ENCODE measurements at places on chromosomes 13 and 19. TPM values are rescaled to one million over a fixed set of nuclear protein-coding genes. Genes with fewer than 3 reads are reported as not detected.
A peak's percentile ranks its signal among the peaks of the same experiment; 100 is the strongest.

GRCh38 chr13:46554951-46555350 is 2.0 kb downstream of the LRCH1 start:
- H3K27ac ChIP-seq = peak overlapping the region; percentile 80
- peak overlapping the region; percentile 91 for H3K4me3 ChIP-seq
- H3K36me3 ChIP-seq = no peaks in the 10 kb centered on the region

SMAD9 gene
- 20.5 TPM for total RNA-seq

DNA sequence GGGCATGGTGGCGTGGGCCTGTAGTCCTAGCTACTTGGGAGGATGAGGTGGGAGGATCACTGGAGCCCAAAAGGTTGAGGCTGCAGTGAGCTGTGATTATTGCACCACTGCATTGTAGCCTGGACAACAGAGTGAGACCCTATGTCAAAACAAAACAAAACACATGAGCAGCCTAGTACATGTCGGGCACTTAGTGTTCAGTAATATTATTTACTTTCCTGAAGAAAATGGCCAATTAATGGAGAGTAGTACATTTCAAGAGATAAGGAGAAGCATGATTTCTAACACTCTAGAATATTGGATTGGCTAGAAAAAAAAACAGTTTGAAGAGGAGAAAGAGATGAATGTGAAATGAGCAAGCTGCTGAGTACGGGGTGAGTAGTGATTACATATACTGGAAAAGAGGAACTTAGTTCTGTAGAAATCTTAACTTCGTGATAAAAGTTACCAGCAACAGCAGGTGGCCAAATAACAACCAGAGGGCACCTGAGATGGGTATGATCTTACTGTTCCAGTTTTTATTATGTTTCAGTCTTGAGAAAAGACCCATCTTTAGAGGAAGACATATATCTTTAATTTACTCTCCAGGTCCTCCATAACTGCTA is 36.2 kb downstream of the SPATA13 start:
- H3K27ac ChIP-seq = no peak overlapping the region
- H3K4me1 ChIP-seq = no peaks in the 10 kb centered on the region

DNA sequence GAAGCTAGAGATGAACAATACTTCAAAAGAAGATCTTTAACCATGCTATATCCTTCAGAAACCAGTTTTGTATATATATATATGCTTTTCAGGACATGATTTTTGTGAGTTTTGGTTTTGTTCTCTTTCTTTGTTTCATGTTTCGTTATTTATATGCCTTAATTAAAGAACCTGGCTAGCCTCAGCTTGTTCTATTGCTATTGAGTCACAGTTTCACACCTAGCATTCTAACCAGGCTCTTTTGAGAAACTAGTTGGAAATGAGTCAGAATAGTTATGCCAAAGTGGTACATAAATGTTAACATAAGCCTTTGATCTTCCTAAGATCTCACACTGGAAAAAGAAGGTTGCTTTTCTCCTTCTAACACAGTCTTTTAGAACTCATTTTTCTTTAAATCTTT is 1925.2 kb downstream of the OLFM4 start:
- no peak overlapping the region for H3K27ac ChIP-seq
- H3K27me3 ChIP-seq = no peaks in the 10 kb centered on the region
- no peak overlapping the region for H3K4me3 ChIP-seq
- H3K36me3 ChIP-seq = no peaks in the 10 kb centered on the region
- H3K4me1 ChIP-seq = no peaks in the 10 kb centered on the region

GRCh38 chr13:66895320-66895719 is 334.8 kb downstream of the PCDH9 start:
- no peak overlapping the region for H3K27ac ChIP-seq
- no peak for DNase-seq
- H3K4me1 ChIP-seq = no peaks in the 10 kb centered on the region
- H3K27me3 ChIP-seq = no peaks in the 10 kb centered on the region

DNA sequence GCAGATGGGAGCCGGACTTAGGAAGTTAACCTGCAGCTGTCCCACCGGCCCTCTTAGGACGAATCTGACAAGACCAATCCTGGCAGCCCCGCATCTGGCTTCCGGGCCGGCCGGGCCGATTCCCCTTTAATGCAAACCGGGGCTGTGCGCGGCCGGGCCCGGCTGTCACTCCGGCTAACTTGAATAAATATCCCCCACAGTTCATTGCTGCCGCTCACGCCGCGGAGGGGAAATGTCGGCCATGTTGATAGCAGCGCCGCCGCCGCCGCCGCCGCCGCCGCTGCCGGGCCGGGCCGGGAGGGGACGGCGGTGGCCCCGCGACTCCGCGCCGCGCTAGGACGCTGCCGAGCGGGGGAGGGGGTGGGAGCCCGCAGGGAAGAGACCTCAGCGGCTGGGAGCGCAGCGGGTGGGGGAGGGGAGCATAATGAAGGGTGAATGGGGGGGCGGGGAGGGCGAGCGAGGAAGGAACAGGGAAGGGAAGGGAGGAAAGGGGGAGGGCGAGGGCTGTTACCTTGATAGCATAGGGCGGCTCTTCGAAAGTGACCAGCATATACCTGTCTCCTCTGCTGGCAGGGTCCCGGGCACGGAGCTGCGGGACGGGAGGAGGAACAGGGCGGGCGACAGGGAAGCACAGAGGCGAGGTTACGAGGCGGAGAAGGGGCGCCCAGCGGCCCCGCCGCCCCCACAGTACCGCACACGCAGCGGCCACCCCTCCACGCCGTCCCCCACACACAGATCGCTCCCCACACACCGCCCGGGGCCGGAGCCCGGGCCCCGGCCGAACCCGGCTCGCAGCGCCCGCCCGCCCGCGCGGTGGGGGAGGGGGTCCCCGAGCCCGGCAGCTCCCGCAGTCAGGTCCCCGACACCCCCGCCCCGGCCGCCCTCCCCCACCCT is 1.1 kb downstream of the INTS6 start:
- peak overlapping the region; percentile 88 for H3K4me3 ChIP-seq
- DNase-seq = peak; percentile 53
- peaks cover 17% of the 10 kb centered on the region for H3K36me3 ChIP-seq
- no peaks in the 10 kb centered on the region for H3K27me3 ChIP-seq

KLK4 gene
- 0.59 TPM for total RNA-seq

- no peaks in the 10 kb centered on the region for H3K36me3 ChIP-seq
- no peak overlapping the region for H3K4me3 ChIP-seq
- no peaks in the 10 kb centered on the region for H3K27me3 ChIP-seq
- no peak overlapping the region for H3K27ac ChIP-seq
- H3K4me1 ChIP-seq = no peaks in the 10 kb centered on the region
Measured at GRCh38 chr13:77737583-77738200, 40.2 kb downstream of the SLAIN1 start.

DNA sequence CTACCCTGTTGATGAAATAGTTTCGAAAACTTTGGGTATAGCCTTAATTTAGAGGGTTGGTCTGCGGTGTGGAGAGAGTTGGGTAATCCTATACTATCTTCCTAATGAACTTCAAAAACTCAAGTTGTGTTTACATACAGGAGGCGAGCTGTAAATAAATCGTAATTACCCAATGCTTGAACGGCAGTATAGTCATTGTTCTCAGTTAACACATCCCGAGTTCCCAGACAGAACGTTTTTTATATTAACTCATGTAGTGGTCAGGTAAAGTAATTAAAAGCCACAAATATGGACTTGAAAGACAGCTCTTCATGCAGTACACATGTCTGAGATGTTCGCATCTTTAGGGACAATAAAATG is 1.5 kb downstream of the PDS5B start:
- H3K4me1 ChIP-seq = peaks cover 5% of the 10 kb centered on the region
- peak overlapping the region; percentile 91 for H3K4me3 ChIP-seq
- H3K36me3 ChIP-seq = no peaks in the 10 kb centered on the region
- no peak for DNase-seq
- peak overlapping the region; percentile 97 for H3K27ac ChIP-seq

SBNO2 gene
- 10.5 TPM for total RNA-seq

TMEM238 gene
- total RNA-seq = 0.55 TPM

KLK11 gene
- total RNA-seq = not detected

DNA sequence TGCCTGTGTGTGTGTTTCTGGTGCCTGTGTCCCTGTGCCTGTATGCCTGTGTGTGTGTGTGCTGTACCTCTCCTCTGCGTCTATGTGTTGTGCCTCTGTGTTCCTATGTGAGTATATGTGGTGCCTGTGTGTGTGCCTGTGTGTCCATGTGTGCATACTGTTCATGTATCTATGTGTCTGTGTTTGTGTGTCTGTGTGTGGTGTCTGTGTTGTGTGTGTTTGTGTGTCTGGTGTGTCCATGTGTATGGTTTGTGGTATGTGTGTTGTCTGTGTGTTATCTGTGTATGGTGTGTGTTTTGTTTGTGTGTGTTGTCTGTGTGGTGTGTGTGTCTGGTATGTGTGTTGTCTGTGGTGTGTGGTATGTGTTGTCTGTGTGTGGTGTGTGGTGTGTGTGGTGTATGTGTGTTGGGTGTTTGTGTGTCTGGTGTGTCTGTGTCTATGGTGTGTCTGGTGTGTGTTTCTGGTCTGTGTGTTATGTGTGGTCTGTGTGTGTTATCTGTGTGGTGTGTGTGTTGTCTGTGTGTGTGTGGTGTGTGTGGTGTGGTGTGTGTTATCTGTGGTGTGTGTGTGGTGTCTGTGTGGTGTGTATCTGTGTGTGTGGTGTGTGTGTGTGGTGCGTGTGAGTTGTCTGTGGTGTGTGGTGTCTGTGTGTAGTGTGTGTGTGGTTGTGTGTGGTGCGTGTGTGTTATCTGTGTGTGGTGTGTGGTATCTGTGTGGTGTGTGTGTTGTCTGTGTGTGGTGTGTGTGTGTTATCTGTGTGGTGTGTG is 20.4 kb downstream of the HDGFL2 start:
- no peak for DNase-seq
- no peak overlapping the region for H3K27ac ChIP-seq
- H3K27me3 ChIP-seq = no peaks in the 10 kb centered on the region
- H3K4me1 ChIP-seq = no peaks in the 10 kb centered on the region
- H3K4me3 ChIP-seq = no peak overlapping the region
- peaks cover 94% of the 10 kb centered on the region for H3K36me3 ChIP-seq

DNA sequence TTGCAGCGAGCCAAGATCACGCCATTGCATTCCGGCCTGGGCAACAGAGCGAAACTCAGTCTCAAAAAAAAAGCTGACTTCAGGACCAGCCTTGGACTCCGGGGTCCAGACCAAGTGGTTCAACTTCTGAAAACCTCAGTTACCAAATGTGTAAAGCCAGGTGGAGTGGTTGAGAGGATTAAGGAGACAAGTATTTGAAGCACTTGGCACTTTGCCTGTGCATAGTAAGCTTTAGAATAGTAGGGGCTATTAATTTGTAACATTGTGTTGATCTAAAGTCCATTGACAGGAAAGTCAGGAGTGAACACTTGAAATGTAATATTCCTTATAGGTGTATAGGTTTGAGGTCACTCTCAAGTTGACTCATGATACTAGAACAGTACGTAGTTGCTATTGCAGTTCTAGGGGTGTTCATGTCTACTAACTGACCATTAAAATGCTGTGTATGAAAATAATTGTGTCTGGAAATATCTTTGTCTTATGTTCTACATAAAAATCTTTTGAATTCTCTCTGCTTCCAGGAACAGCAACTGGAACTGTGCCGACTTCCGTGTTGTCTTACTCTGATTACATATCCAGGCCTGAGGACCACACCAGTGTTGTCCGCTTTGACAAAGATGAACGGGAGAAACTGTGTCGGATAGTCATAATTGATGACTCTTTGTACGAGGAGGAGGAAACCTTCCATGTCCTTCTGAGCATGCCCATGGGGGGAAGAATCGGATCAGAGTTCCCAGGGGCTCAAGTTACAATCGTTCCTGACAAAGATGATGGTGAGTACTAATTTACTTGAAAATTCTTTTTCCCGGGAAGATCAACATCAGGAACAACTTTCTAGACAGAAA is 97.4 kb downstream of the FREM2 start:
- H3K27me3 ChIP-seq = no peaks in the 10 kb centered on the region
- no peaks in the 10 kb centered on the region for H3K4me1 ChIP-seq
- H3K4me3 ChIP-seq = no peak overlapping the region
- H3K36me3 ChIP-seq = no peaks in the 10 kb centered on the region
- DNase-seq = no peak
- no peak overlapping the region for H3K27ac ChIP-seq

IFT88 gene
- total RNA-seq = 31.6 TPM

GRCh38 chr13:104253063-104253680 is 1187.0 kb upstream of the SLC10A2 start:
- no peak for DNase-seq
- H3K36me3 ChIP-seq = no peaks in the 10 kb centered on the region
- H3K4me3 ChIP-seq = no peak overlapping the region

DNA sequence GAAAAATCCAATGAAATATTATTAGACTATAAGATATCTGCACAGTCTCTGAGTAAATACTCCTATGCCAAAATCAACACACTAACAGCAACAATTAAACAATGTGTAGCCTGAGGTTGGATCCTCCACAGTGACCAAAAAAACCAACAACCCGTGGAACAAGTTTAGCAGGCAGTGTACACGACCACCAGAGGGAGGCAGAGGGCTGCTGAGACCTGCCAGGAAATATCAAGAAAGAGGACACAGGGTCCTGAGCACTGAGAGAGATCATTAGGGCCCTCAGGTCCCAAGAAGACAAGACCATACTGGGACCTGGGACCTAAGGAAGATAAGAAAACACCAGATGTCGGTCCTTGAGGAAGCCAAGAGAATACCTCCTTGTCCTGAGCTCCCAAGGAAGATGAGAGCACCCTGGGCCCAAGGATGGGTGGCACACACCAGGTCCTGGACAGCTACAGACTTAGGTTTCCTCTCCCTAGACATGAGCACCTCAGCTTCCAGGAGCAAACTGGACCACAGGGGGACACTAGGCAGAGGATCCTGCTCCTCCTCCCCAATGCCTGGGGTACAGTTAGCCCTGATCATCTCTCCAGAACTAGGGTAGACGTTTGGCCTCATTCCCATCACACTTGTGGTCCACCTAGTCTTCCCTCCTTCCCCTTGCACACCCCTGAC is 822 bp upstream of the ZNF274 start:
- peaks cover 17% of the 10 kb centered on the region for H3K4me1 ChIP-seq
- peak overlapping the region; percentile 95 for H3K27ac ChIP-seq
- peak overlapping the region; percentile 82 for H3K4me3 ChIP-seq
- H3K36me3 ChIP-seq = peaks cover 12% of the 10 kb centered on the region
- H3K27me3 ChIP-seq = no peaks in the 10 kb centered on the region

DNA sequence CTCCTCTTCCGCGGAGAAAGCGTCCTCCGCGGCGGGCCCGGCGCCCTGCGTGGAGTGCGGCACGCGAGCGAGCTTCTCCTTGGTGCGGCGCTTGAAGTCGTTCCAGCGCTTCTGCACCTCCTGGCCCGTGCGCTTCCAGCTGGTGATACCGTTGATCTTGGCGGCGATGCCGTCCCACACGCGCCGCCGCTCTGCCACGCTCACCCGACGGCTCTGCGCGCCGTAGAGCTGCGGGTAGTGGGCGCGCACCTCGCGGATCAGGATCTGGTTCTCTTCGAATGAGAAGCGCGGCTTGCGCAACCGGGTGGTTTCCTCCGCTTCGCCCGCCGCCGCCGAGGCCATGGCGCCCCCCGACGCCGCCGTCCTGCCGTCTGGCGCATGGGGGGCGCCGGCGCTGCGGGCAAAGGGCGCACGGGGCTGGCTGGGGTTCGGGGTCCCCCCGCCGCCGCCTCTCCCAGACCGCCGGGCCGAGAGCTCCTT is 941 bp downstream of the MYPOP start:
- H3K36me3 ChIP-seq = peaks cover 41% of the 10 kb centered on the region
- DNase-seq = peak; percentile 41
- peak overlapping the region; percentile 83 for H3K4me3 ChIP-seq
- no peaks in the 10 kb centered on the region for H3K27me3 ChIP-seq
